ENCODE measurements at places on chromosomes 11 and 22.

- no peak for DNase-seq
Observed at GRCh38 chr11:61542705-61543104, 34.2 kb downstream of the LRRC10B start.

DNA sequence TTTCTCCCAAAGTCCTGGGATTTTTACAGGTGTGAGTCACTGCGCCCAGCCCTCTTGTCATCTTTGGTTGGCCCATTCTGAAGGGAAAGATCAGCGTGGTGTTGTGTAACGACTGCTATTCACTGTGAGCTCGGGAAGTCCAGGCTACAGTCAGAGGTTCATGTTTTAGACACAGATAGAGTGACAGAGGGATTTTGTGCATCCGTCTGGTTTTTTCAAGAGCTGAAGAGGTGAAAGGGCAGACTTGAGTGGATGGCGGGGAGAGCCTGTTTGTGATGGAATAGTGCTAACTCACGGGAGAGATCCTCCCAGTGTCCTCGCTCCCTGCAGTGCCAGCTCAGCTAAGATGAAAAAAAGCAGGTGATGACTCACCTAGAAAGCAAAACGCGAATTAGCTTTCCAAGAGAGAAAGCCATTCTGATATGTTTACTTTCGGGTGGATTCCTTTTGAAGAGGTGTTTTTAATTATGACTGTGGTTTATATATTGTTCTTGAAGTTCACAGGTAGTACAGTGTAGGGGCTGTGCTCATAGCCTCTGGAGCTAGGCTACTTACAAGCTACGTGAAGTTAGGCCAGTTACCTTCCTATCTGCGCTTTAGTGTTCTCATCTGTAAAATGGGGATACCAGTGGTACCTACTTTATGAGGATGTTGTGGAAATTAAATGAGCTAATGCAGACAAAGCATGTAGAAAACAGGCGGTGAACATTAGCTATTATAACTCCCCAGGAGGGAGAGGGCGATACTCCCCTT, 67.2 kb downstream of the C11orf91 start:
- peak; percentile 28 for DNase-seq

GRCh38 chr22:34067031-34067430, 146.8 kb upstream of the LARGE1 start:
- DNase-seq = no peak

DNA sequence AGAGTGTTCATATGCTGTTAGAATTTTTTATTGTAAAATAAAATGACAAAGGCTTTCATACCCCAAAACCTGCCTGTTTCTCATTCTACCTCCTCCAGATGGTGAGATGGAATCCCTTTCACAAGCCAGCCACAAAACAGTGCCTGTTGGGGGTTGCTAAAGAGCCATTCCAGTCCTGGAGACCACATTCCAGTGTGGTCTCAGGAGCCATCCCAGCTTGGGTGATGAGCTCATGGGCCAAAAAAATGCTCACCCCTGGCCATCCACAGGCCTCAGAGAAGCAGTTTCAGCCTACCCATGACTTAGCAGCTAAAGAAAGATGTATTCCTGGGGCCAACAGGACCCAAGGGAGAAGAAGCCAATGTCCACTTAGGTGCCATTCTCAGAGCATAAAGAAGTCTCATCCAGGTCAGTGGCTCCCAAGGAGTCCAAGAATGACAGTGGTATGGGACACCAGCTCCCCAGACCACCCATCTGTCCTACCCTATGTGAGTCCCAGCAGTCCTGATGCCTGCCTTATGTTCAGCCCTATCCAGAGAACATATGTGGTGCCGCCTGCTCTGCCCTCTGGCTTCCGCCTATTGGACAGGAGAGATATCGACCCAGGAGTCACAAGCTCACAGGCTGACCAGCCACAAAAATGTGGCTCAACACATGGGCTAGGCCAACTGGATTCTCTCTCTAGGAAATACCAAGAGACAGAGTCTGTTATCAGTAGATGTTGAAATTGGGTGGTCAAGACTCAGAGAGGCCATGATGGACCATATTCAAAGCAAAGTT, 26.4 kb downstream of the C11orf91 start:
- peak; percentile 91 for DNase-seq

- DNase-seq = no peak
Observed at GRCh38 chr11:35846874-35847273, 97.0 kb upstream of the LDLRAD3 start.

GRCh38 chr11:69890476-69890875, 71.3 kb upstream of the FGF3 start:
- no peak for DNase-seq

- DNase-seq = no peak
Observed at GRCh38 chr11:86186386-86186785, 58.2 kb upstream of the EED start.

DNA sequence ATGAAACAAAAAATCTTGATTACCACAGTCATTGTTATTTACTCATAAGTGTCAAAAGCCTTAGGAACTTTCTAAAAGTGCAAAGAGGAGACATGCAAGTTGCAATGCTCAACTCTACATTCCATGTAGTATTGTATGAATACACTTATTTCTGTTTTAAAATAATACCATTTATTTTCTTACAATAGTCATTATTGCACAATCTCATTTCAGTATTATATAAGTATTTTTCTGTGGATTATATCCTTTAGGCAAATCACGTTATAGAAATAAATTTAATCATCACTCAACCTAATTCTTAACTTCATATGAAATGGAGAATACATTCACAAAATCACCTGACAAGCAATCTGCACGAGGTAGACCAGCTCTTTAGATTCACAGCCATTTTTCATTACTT, 98.8 kb downstream of the ARHGAP32 start:
- DNase-seq = no peak

DNA sequence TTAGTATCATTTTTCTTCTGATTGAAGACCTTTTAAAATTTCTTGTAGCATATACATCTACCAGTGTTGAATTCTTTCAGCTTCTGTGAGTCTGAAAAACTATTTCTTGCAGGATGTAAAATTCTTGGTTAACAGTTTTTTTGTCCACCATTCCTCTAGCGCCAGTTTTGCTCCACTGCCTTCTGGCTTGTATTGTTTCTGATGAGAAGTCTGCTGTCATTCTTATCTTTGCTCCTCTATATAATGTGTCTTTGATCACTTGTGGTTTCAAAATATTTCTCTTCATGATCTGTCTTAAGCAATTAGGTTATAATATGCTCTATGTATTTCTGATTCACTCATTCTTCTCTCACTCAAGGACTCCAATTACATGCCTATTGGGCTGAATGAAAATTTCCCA, 152.3 kb downstream of the INSC start:
- DNase-seq = no peak

- no peak for DNase-seq
Observed at GRCh38 chr11:119730789-119731386, 1.9 kb upstream of the NECTIN1 start.

GRCh38 chr11:29300420-29300819, 716.4 kb downstream of the KCNA4 start:
- peak; percentile 45 for DNase-seq

- no peak for DNase-seq
Observed at GRCh38 chr22:33720166-33720878, 200.0 kb downstream of the LARGE1 start.

- no peak for DNase-seq
Observed at GRCh38 chr11:31355817-31356216, 13.7 kb downstream of the DCDC1 start.

DNA sequence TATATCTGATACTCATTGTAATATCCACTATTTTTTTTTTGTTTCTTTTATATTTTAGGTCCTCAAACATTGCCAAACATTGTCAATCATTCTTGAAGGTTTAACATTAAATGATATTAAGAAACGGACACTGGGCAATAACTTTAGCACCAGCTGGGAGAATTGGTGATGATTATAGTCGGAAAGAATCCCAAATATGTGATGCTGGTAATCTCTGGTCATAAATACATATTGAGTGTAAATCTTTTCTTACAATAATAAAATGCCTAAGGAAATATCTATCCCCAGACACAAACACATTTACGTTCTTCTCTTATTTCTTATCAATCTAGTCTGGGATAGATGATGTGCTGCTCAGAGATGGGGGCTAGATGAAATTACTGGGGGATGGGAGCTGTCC, 25.2 kb downstream of the OR51E2 start:
- no peak for DNase-seq

DNA sequence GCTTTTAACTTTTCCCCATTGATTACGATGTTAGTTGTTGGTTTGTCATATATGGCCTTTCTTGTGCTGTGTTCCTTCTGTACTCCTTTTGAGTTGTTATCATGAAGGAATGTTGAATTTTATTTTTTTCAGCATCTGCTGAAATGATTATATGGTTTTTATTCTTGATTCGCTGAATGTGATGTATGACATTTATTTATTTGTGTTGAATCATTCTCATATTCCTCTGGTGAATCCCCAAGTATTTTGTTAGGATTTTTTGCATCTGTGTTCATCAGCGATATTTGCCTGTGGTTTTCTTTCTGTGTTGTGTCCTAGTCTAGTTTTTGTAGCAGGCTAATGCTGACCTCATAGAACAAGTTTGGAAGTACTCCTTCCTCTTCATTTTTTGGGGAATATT, 78.2 kb downstream of the GGT1 start:
- no peak for DNase-seq

GRCh38 chr11:77249427-77249826, 52.1 kb downstream of the GDPD4 start:
- no peak for DNase-seq
